ENCODE measurements at places on chromosomes 16 and 17.

DNA sequence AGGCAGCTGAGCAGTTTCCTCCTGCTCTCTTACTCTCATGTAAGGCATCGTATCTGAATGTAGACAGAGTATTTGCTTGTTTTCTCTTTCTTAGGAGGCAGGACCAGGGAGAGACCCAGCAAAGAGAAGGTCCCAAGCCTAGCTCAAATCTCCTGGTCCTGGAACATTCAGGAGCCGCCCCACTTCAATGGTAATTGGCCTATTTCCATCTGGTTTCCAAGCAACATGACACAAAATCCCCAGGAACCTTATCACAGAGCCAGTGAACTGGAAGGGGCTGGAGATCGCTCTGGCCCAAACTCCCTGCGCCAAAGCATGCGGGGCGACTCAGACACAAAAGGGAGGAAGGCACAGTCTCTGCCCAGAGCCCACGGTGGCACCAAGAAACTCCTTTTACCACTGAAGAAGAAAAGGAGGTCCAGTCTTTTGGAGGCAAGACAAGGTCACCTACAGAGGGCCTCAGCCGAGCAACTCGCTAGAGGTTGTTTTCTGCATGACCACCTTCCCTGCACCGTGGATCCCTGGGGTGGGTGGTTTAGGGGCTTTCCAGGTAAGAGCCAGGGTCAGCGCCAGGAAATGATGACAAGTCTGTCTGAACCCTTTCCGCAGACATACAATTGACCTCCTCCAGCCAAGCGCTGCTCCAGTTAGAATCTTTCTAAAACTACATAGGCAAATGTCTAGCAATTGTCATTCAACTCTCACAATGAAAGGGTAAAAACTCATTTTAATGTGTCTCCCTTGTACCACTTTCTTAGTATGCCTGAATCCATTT lies 394.7 kb downstream of the SOX9 start:
- DNase-seq, result peak; percentile 63

DNA sequence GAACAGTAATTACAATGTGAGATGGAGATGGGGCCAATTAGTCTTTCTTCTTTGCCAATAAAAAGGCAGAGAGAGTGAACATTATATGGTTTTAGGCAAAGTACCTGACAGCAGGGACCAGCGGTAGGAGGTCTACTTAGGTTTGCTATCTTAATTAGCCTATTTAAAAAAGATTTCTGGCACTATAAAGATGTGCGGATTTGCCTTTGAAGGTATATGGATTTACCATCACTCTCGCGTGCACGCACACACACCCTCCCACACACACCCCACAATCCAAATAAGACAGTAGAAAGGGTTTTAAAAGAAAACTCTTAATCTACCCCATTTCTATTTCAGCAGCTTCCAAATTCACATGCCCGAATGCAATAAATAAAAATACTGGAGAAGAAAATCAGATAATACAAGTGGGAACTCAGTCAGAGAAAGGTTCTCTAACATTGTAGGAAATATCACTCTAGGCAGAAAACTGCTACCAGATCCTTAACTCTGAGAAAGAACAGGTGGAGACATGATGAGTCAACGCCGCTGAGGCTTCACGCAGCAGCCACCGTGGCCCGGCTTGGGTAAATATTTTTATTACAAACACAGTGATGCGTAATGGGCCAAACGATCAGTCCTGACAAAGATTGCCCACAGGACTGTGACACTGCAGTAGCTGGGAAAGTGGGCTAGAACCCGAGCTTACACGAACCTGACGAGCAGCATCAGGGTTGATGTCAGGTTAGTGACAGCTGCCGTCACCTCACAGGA lies 66.6 kb upstream of the AXIN2 start:
- DNase-seq, result peak; percentile 22

GRCh38 chr17:58531661-58532554 lies 17.5 kb upstream of the MTMR4 start:
- no peak for DNase-seq

DNA sequence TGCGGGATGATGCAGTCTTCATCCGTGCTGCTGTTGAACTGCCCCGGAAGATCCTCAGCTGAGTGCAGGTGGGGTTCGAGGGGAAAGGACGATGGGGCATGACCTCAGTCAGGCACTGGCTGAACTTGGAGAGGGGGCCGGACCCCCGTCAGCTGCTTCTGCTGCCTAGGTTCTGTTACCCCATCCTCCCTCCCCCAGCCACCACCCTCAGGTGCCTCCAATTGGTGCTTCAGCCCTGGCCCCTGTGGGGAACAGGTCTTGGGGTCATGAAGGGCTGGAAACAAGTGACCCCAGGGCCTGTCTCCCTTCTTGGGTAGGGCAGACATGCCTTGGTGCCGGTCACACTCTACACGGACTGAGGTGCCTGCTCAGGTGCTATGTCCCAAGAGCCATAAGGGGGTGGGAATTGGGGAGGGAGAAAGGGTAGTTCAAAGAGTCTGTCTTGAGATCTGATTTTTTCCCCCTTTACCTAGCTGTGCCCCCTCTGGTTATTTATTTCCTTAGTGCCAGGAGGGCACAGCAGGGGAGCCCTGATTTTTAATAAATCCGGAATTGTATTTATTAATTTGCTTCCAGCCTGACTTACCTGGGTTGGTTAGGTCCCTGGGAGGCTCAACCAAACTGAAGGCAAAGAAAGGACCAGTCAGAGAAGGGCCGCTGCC lies 5.8 kb downstream of the TRAF4 start:
- DNase-seq, result no peak

- DNase-seq, result no peak
Observed at GRCh38 chr17:80154166-80154565, 7.2 kb upstream of the EIF4A3 start.

- no peak for DNase-seq
Observed at GRCh38 chr16:2096853-2097595, 38.7 kb downstream of the PKD1 start.

GRCh38 chr17:35795007-35795870 lies at the start of gene MMP28:
TSS of gene MMP28 (minus strand) at chr17:35795641. CDS start at chr17:35795377, 264 bp downstream.
- DNase-seq, result no peak

All from astrocyte of the cerebellum (primary cell).